ENCODE measurements at places on chromosomes 6 and 20.
A peak's percentile ranks its signal among the peaks of the same experiment; 100 is the strongest.

GRCh38 chr6:92667843-92668242, 751.5 kb downstream of the EPHA7 start:
- DNase-seq, result no peak

GRCh38 chr20:32911355-32911754, 52.6 kb downstream of the EFCAB8 start:
- no peak for DNase-seq

GRCh38 chr20:44018259-44018941, 103.7 kb downstream of the TOX2 start:
- no peak for DNase-seq

GRCh38 chr6:52904562-52905279, 4.8 kb downstream of the GSTA3 start:
- DNase-seq, result peak; percentile 18

GRCh38 chr6:150478656-150479545, 110.1 kb downstream of the IYD start:
- DNase-seq, result no peak

- no peak for DNase-seq
Observed at GRCh38 chr6:124888581-124889371, 73.5 kb upstream of the RNF217 start.

DNA sequence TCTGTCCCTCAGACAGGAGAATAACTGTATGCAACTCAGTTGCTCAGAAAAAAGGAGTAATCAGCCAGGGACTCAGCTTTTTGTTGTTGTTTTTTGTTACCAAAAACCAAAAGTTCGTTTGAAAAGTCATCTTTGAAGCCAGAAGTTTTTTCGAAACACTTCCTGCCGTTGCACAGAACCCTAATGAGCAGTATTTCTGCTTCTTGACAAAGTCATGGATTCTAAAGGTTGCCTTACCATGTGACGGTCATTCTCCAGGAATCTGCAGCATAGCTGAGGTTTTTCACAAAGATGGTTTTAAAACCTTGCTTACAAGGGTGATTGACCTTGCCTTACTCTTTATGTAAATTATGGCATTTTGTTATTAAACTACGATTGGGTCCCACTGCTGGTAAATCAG, 1.9 kb downstream of the RAB32 start:
- DNase-seq, result no peak

DNA sequence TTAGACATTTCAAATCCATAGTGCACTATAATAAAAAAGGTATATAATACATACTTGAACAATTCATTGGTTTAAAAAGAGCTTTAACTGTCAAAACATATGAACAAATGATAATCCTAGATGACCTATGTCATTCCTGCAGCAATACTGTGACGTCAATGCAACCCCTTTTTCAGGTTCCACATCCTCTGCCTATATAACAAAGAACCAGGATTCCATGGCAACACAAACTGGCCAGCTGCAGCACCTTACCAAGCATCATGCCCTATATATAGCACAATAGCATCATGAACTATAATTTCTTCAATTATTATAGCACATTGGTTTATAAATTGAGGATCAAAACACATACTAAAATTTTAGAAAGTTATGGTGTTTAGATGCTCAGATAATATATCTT, 578 bp upstream of the PTCHD4 start:
- DNase-seq, result no peak

GRCh38 chr20:10447028-10447427, 11.9 kb downstream of the SLX4IP start:
- no peak for DNase-seq

DNA sequence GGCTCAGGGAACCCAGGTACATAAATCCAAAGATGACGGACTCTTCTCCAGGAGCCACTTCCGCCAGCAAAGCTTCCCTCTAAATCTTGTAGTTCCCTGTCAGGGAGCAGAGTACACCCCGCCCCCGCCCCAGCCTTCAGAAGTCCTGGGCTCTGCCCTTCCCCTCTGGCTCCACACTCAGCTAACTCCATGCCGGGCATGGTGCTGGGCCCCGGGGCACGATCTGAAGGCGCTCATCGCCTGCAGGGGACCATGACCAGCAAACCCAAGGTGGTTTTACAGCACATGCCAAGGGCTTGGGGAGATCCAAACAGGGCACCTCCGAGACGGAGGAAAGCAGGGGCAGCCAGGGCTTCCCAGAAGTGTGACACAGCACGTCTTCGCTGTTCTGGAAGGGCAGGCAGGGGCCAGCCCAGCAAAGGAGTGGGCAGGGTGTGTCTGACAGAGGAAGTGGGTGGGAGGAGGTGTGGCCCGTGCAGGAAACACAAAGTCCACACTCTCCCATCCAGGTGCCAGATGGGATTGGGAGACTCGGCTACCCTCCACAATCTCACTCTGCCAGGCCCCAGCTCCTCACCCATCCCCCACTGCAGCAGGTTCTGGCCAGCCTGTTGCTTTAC, 41.6 kb upstream of the SLC22A2 start:
- no peak for DNase-seq

- DNase-seq, result no peak
Observed at GRCh38 chr6:149843051-149843633, 21.0 kb downstream of the LRP11 start.

GRCh38 chr6:170313716-170314295, 7.2 kb downstream of the FAM120B start:
- DNase-seq, result no peak

DNA sequence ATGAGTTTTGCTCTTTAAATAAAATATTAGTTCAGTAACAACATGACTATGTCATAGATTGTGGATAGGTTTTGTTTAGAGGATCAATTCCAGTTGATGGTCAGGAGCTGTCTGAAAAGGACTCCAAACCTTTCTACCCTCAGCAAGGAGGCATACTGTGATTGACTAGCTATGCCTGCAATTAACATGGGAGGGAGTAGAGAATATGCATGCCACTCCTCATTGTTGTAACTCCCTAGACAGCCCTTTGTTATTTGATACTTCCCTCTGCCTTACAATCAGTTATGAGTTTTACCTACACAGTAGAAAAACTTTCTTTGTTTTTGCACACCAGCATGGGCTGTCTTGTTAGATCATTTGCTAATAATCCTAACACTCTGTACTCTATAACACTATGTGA, 1418.5 kb downstream of the KHDRBS2 start:
- DNase-seq, result no peak

DNA sequence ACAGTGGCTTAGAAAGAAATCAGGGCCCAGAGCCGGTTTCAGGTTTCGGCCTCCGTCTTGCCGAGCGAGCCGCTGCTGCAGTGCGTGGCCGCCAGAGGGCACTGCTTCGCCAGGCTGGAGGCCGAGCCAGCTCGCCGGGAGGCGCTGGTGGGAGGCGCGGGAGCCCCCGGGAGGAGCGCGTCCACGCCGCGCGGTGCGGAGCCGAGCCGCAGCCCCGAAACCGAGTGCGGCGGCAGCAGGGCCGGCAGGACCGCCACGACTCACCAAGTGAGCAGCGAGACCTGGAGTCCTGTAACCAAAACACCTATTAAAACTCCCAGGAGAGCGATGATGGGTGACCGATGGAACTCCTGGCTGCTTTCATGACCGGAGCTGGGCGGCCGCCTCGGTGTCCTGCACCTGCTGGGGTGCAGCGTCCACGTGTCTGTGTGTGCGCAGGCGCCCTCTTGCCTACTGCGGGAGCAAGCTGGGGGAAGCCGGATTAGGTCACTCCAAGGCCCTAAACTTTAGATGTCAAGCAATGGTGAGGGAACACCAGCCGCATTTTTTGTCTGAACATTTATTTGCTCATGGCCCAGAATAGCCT, 186.9 kb upstream of the UST start:
- DNase-seq, result peak; percentile 73

- DNase-seq, result peak; percentile 38
Observed at GRCh38 chr6:131636880-131637792, at the start of gene ENPP3. ENPP3 (plus strand) TSS chr6:131637302; CDS start chr6:131637385, 83 bp downstream.

- no peak for DNase-seq
Observed at GRCh38 chr20:9485614-9486340, 28.6 kb upstream of the LAMP5 start.

Measured in HuH-7 (cell line).